ENCODE measurements at places on chromosomes 4 and X.

DNA sequence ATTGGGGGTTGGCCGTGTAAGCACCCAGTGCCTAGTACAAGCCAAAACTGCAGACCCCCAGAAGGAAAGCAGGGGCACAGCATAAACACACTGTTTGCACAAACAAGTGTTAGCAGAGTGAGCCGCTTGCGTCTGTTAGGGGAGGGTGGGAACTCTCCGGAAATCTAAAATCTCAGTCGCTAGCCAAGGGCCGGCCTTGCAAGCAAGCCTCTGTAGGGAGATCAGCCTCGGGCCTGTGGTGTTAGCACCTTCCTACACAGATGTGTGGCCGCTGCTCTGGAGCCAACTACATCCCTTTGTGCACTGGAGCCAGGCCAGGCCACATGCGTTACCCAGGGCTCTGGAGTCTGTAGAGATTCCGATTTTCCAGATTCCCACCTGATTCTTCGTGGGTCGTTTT lies 67.1 kb downstream of the GPR143 start:
- no peak for DNase-seq

DNA sequence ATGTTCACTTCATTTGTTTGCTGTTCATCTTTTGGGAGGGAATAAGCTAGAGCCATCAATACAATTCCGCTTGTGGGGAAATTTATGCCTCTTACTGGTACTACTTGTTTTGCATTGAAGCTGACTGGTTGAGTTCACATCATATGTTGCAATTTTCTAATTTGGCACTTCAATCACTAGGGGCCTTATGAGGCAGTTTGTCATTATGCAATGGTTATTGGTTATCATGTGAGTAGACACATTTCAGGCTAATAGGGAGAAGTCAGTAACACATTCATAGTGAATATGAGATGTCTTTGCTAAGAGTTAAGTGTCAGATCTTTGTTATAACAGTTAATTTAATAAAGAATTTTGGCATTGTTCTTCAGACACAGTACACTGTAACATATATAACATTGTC lies 5.0 kb downstream of the RPL36A start:
- DNase-seq, result no peak

- DNase-seq, result no peak
Measured at GRCh38 chr4:41645728-41646390, 102.7 kb downstream of the PHOX2B start.

DNA sequence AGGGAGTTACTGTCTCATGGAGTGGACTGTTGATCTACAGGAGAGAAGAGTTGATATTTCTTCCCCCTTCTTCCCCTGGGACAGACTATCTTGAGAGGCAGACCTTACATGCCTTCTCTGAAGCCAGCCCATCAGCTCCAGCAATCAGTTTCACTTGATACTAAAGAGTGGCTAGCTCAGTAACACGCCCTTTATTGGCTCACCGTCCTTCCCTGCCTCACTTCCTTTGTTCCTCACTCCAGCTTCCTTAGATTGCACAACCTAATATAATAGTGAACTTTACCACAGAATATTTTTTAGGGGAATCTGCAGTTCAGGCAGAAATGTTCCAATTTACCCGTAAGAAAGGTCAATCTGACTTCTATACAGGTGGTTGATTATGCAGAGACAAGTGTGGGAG lies 128.1 kb upstream of the NDP start:
- no peak for DNase-seq

- no peak for DNase-seq
Measured at GRCh38 chrX:101383679-101384205, 2.2 kb downstream of the BTK start.

- DNase-seq, result no peak
Measured at GRCh38 chrX:78712336-78712735, 35.2 kb upstream of the LPAR4 start.

GRCh38 chr4:31100536-31100935 lies 380.4 kb downstream of the PCDH7 start:
- DNase-seq, result no peak

DNA sequence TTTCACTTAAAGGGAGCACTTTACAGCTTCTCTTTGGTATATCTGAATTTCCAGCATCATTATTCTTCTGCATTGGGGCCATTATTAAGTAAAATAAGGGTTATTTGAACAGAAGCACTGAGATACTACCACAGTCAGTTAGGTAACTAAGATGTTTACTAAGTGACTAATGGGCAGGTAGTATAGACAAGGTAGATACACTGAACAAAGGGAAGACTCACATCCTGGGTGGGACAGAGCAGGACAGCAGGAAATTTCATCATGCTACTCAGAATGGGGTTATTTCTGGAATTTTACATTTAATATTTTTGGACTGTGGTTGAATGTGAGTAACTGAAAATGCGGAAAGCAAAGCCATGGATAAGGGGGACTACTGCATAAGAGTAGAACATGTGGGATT lies 316.0 kb downstream of the CCSER1 start:
- no peak for DNase-seq

GRCh38 chr4:110172972-110173371 lies 25.4 kb downstream of the ELOVL6 start:
- no peak for DNase-seq

DNA sequence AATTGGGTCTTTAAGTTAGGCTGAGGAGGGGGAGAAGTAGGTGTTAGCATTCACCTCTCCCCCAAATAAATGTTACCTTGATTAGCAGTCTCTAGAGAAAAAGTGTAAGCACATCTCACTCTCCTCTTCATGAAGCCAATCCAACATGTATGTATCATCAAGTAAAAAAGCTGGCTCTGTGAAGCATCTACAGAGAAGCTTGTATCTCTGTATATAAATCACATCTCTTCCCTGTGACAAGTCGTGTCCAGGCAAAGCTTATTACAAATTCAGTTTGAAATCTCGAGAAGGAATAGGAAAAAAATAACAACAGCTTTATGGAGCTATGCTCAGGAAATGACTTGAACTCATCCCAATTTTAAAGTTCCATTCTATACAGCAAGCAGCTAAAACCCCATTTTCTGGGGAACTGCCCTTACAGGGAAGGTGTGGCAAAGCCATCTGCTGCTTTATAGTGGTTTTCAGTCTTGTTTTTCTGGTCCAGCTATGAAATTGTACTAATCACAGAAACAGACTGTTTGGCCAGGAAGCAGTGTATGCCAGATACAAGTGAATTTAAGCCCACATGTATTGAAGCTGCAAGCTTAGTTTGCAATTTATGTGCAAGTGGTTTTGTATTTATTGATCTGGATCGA lies 313.3 kb upstream of the NOCT start:
- DNase-seq, result no peak

DNA sequence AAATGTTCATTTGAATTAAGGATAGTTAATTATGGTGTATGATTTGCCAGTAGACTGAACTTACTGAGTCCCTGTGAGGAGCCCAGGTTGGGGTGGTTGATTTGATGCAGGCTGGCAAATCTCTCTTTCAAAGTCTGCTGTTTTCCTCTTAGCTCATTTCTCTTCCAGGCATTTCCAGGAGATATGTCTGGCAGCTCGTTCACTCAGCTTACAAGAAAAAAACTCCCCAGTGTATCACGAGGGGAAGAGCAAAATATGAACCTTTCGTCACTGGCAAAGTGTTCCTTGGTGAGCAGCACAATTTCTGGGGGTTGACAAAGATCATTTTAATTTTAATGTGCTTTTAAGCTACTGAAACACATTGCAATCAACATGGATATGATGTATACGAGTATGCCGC lies 244.2 kb downstream of the CBLL2 start:
- DNase-seq, result no peak

- DNase-seq, result peak; percentile 79
Measured at GRCh38 chr4:26787461-26788340, 72.9 kb upstream of the STIM2 start.

DNA sequence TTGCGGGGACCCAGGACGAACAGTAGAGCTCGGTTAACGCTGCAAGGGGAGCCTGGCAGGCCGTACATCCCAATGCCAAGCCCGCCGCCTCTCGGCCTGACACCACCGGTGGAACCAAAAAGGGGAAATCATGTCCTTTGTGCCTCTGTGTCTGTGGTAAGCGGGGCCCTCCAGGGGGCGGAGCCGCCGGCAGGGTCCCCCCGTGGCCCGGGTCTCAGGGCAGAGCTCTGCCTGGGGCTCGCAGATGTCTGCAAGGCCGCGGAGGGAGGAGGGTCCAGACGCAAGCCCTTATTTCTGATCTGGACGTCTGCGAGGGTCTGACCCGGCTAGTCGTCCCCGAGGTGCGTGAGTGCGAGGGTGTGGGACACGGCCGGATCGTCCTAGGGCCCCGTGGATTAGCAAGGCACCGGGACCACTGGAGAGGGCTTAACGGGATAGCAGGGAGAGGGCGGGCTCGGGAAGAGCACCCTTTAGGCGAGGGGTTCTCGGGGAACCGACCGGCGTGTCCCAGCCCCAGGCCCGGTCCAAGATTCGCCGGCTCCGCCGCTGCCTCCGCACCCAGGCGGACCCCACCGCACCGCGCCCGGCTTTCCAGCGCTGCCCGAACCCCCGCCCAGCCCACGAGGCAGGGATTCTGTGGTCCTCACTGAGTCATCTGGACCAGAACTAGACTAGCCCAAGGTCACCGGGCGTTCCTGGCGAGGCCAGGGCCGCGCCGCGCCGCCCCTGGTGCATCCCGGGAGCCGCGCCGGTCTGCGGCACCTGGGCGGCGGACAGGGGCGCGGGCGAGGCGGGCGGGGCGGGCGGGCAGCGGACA lies 863 bp upstream of the FAM193A start:
- peak; percentile 66 for DNase-seq

- no peak for DNase-seq
Measured at GRCh38 chr4:153542834-153543233, 76.7 kb downstream of the TMEM131L start.

GRCh38 chr4:172410363-172410762 lies 597.2 kb downstream of the GALNTL6 start:
- DNase-seq, result no peak

GRCh38 chrX:126550816-126551215 lies 1.8 kb downstream of the DCAF12L1 start:
- DNase-seq, result no peak

DNA sequence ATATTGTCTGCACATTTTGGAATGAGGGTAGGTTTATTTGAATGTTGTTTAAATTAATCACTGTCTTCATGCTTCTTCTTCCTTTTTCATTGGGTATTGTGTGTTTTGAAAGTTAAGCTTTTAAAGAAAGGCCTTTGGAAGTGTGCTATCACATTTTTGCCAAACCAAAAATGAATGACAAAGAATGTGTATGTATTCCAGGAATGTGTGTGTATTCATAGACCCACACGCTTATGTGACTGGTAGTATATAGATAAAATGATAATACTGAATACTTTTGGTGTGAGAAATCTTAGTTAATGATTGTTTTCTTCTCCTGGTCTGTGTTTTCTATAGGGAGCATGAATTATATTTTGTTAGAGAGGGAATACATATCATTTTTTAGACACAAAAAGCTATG lies 404.4 kb downstream of the TLL1 start:
- DNase-seq, result no peak

GRCh38 chrX:114162068-114162735 lies 421.7 kb upstream of the HTR2C start:
- DNase-seq, result peak; percentile 51

DNA sequence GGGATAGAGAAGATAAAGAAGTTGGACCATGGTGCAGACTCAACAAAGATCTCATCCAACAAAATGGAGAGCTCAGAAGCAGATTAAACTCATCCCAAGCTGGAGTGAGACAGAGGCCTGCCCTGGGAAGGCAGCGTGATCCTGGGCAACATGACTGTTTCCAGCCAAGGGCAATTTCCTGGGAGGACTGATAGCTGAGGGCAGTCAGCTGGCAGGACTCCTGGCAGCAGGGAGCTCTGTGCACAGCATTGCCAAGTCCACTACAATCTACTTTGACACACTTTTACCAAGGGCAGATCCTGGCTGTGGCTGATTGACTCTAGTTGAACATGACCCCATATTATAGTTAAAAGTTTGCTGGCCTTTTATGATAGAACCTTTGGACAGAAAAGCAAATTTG lies 357.3 kb upstream of the RASGEF1B start:
- DNase-seq, result no peak

DNA sequence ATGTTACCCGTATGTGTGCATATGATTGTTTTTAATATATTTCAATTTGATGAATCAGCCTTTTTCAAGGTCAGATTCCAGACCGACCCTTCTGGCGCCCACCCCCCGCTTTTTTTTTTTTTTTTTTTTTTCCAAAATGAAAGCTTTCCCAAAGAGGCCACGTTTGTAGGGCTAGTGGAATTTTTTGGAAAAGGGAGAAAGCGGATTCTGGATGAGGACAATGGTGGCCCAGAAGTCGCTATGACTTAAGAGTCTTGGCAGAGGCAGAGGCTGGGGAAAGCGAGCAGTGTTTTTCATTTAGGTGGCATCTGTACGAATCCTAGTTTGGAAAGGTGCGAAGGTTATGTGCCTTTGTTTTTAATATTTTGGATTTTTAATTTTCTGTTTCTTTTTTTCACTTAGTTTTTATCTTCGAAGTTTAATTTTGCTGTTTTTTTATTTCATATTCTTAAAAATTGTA lies 14.6 kb downstream of the NDUFB11 start:
- no peak for DNase-seq

DNA sequence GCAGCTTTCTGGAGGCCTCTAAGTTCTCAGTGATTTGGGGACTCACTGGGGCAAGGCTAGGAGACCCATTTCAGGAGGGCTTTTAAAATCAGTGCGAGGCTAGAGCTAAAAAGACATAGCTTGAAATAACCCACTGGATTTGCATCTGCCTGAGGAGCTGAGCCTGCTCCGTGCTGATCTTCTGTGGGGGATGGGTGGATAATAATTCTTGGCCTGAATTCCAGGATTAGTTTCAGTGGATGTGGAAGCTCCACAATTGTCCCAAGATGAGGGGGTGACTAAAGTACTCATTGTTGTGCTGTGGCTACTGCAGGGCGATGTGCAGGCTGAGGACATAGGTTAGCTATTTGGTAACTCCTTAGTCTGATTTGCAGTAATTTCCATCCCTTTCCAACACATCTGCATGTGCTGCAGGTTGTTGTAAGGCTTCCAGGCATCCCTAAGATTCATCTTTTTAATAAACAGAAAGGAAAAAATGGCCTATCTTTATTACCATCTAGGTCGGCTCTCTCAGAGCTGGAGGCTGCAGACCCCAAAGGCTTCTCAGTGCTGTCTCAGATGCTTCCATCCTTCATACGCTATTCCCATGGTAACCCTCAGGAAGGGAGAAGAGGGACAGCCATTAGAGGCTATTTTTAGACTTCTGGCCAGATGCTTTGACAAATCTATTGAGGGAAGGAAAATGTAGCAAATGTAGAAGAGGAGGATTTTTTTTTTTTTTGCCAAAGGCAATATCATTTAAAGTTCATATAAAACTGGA lies 63.4 kb downstream of the GRXCR1 start:
- no peak for DNase-seq

DNA sequence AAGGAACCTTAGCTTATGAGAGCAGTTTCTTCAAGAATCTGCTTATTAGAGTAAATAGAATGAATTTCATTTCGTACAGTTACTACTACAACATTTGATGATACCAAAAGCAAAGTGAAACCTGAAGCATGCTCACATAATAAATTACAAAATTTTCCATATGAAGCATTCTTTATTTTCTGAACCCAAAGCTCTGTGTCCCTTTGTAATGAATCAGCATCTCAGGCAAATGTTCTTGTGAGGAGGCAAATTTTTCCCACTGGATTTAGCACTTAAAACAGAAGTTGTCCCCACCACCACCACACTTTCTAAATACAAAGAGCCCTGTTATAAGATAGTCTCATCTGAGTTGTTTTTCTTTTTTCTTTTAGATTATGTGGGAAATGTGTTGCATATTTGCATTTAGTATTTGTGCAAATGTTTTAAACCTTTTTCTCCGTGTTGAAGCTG lies 70.7 kb upstream of the NFKB1 start:
- DNase-seq, result no peak

- DNase-seq, result peak; percentile 40
Measured at GRCh38 chrX:118189000-118189399, 72.4 kb upstream of the KLHL13 start.

GRCh38 chr4:16122308-16122711 lies 38.5 kb upstream of the PROM1 start:
- DNase-seq, result no peak

Data from BE2C (cell line).